Head of caudate nucleus (tissue), 42 donors: ENCODE measurements at places on chromosomes 5 and 9.

- no peak for DNase-seq
These were observed 129.2 kb downstream of the LHFPL2 start for GRCh38 chr5:78519198-78519941.

DNA sequence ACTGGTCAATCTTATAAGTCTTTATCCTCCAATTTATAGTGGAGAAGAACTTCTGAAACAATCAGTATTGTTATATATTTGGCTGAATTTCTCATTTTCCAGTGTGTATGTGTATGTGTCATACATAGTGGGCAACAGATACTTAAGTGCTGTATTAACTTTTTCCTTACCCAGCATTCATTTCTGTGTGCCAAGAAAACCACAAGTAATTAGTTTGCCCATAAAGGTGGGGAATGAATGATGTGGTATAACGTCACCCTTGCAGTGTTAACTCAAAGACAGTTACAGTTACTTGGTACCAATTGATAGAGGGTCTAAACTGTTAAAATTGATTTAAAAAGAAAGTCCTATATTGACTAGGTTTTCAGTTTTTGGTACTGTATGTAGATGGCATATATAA lies 2.0 kb downstream of the OGN start:
- no peak for DNase-seq

DNA sequence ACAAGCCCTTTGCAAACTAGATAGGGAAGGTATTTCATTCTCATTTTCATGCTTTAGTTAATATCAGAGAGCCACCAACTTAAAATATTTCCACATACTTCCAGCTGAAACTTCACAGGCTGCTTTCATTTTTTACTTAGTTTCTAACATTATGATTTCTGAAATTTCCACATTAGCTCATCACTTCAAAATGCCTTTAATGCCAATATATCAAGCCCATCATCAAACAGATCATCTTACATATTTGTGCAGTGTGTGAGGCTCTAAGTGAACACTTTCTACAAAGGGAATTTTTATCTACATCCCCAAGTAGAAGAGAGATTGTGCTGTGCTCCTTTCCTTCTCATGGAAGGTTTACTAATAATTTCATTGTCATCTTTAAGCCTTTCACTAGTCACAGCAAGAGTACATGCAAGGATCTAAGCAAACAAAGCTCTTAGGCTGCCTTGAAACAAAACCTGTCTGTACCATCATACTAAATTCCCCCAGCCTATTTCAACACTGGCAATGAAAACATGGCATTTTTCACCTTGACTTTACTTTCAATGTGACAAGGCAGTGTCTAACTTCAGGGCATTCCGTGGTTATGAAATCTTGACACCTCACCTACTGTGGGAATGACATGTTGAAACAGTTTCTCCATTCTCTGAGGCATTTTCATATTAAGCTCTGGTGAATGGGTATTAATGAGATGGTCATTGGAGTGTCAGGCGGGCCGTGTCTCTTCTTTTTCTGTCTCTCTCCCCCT lies 45.4 kb downstream of the PPP2R2B start:
- no peak for DNase-seq

DNA sequence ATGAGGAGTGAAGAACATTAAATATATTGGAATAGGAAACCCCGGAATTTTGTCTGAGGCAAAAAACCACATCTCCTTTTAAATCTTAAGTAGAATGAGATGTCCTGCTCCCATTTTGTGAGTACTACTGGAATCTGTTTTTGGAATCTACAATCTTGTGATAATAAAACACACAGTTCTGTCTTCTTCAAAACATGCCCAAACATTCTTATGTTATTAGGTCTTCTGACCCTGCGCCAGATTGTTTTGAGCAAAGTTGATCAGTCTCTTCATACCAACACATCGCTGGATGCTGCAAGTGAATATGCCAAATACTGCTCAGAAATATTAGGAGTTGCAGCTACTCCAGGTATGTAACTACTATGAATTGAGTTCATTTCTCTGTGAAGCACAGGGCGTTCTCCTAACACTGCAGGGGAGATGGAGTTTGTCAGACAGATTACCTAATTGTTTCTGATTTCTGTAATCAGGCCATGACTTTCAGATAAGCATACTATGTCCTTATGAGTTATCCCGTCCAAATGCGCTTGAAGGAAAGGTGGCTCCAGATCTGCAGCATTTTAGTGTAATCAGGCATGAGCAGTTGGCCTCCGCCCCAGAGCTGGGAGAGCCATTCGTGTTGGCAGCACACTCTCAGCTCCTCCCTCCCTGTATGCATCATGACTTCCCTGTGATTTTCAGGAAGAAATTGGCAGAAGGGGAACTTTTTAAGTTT lies 88.0 kb downstream of the NLN start:
- DNase-seq: peak; percentile 74

DNA sequence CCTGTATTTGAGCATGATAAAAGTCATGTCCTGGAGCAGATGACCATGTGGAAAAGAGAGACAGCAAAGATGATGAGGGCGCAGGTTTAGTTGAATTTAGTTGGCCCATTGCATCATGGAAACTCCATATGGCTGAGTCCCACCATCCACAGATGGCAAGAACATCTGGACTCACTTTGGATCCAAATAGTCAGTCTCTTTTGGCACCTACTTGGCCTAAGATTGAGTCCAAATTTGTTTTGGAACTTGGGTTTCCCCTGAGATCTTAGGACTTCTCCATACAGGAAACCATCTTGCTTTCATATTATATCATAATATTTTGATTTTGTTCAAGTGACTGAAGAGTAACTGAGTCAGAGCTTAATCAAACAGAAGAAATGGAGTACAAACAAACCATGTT lies 217.5 kb downstream of the DRD1 start:
- DNase-seq: no peak

DNA sequence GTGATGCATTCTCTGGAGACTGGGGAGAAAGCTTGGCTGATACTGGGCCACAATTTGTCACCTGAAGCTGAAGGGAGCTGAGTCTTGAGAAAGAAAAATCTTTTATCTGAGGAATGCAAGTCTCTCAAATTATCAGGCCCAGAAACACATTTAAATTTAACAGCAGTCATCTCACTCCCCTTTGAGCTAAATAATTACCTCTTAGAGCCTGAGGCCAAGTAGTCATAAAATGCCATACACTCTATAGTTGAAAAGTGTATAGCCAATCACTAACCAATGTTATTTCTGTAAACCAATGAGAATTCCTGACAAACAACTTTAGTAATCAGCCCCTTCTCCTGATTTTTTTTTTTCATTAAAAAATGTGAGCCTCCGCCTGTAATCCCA lies 32.7 kb upstream of the DAPK1 start:
- no peak for DNase-seq

DNA sequence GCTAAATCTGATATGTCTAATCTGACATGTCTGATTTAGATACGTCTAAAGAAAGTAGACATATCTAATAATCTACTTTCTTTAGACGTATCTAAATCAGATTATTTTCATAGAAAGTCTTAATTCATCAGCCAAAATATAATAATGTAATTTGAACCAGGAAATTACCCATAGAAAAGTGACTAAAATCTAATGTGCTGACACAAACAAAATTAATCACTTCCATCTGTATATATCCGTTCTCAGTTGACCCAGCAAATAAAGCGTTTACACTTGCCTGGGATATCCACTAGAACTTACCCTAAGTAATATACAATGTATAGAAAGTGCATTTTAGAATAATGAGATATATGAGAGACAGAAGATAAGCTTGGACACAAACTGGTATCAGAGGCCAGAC lies 56.7 kb downstream of the TTLL11 start:
- DNase-seq: no peak

GRCh38 chr9:8856396-8857067 lies 1057.0 kb upstream of the DMAC1 start:
- no peak for DNase-seq

- no peak for DNase-seq
These were observed 267.0 kb downstream of the EBF1 start for GRCh38 chr5:158832731-158833130.
